ENCODE measurements at places on chromosomes 4 and X. TPM values are rescaled to one million over a fixed set of nuclear protein-coding genes. Genes with fewer than 3 reads are reported as not detected.

The MAGEA8 gene
- not detected for total RNA-seq

The NLRP2B gene
- total RNA-seq, result 0.66 TPM

The TBC1D8B gene
- 5.3 TPM for total RNA-seq

The CLCN4 gene
- total RNA-seq, result 2.9 TPM

The USP17L10 gene
- total RNA-seq, result not detected

The TMEM47 gene
- total RNA-seq, result 47.9 TPM

The ARMCX1 gene
- total RNA-seq, result 28.5 TPM

The GYPE gene
- total RNA-seq, result 0.29 TPM

The HHIP gene
- 1.0 TPM for total RNA-seq

The MAGEA1 gene
- total RNA-seq, result not detected

The P2RY10 gene
- total RNA-seq, result 0.98 TPM

The MTNR1A gene
- not detected for total RNA-seq

The DOK7 gene
- 1.3 TPM for total RNA-seq

The LIMCH1 gene
- total RNA-seq, result 71.8 TPM

The PDCL2 gene
- not detected for total RNA-seq

The PAGE4 gene
- total RNA-seq, result not detected

DNA sequence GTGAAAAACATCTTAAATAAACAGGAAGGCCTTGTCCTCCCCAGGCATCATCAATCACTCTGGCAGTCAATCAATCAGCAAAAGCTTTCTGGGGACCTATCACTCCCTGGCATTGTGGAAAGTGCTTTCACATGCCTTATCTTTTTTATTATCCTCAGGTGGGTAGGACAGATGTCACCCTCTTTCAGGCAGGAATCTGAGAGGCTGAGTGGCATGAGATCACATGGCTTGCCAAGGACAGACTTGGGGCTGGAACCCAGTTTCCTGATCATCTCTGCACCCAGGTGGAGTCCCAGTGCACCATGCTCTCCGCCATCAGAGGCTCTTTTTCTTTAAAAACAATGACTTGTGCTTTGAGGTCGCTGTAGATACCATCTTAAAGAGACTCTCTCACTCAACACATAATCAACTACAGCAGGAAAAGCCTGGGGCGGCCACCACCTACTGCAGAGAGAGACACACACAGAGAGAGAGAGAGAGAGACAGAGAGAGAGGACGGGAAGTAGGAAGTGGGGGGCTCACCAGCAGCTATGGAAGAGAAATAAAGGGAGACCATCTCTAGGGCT lies 282.7 kb downstream of the PTTG2 start:
- DNase-seq, result no peak

DNA sequence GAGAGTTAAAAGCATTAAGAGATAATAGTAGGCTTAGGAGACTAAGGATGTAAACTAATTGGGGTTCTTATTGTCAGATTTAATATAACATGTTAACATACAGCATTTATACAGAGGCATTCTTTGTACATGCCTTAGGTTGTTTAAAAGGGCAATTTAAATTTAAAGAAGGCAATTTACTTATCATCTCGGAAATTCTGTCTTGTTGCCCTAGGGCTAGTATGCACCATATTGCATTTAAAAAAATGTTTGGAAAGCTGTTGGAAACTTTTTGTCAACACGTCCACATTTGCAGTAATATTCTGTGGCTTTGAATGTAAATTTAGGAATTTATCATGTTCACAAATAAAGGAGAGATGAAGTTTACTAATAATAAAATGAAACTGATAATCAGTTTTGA lies 25.5 kb downstream of the GALNT7 start:
- no peak for DNase-seq

GRCh38 chr4:148216866-148217814 lies 225.1 kb downstream of the NR3C2 start:
- DNase-seq, result no peak

- DNase-seq, result no peak
Measured at GRCh38 chrX:11929476-11929875, 171.4 kb downstream of the MSL3 start.

DNA sequence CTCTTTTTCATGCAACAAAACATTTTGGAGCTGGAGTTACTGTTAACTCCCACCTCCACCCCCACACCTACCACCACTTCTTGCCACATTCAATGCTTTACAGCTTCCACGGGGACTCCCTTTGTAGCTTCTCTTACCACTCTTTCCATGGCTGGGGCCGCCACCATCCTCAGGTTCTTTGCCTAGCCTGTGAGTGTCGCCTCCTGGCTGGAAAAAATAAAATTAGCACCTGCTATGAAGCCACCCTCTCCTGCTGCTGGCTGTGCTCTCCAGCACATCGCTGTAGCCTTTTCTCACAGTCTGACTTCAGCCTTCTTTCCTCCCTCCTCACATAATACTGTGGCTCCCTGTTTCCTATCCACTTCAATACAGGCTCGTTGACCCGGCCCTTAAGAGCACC lies 114.4 kb downstream of the FRAS1 start:
- no peak for DNase-seq

DNA sequence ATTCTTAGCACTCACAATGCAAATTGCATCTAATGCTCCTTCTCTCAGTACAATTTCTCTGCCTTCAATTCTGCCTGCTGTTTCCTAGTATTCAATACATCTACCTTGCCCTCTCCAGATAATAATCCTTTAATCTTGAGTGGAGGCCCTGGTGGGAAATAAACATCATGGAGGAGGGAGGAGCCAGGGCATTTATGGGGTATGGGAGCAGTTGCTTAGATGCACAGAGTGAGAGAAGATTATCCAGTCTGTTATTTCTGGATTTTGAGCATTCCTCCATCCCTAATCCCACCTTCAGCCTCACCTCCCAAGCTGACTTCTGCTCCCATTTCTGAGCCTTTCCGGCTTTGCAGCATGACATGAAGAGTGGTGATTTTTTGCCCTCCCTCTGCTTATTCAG lies 127.9 kb upstream of the PPP3CA start:
- DNase-seq, result no peak

GRCh38 chr4:155559915-155560314 lies 106.7 kb upstream of the GUCY1A1 start:
- no peak for DNase-seq

DNA sequence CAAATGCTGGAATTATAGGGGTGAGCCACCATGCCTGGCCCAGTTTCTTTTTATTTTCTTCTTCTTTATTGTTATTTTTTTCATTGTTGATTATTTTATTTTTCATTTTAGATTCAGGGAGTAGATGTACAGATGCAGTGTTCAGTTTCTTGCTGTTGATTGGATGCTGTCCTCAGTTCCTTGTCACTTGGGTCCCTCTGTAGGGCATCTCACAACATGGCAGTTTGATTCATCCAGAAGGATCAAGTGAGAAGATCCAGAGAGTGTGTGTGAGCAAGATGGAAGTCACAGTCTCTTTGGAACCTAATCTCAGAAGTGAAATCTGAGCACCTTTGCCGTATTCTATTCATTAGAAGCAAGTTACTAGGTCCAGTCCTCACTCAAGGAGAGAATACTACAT lies 20.9 kb downstream of the HMGB3 start:
- DNase-seq, result no peak

DNA sequence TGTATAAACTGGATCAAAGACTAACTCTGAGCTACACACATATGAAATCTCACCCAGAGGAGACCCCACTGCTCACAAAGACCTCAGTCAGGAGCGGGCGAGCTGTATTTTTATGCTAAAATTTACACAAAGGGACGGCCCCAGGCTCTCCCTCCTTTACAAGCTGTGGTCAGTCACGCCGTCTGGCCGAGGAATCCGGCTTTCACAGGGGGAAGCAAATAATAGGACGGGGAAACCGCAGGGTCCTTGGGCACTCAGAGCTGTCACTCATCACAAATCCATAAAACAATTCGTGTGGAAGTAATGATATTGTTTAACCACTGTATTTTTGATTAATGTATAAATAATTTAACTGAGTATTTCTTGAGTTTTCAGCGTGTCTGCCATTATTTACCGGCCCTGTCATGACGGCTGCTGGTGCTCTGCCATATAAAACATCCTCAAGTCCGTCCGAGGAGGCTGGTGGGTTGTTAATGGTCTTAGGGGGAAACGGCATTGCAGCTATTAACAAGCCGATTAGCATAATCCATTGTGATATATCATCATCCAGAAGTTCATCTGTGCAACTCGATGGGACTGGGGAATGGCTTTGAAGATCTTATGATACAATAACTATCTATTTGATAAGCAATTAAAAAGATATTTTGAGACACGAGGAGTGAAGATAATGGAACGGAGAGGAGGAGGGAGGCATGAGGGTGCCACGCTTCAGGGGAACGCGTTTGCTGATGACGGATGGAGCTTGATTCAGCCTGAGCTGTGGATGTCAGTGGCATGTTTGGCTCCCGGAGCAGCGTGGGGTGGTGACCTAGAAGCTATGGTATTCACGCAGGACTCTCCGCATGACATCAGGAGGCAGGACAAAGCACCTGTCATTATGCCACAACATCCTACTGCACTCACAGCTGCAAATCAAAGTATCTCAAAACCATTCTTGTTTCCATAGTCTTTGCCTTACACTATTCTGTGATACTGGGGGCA lies 150.9 kb downstream of the SHOX start:
- DNase-seq, result no peak

GRCh38 chr4:123640271-123640670 lies 243.7 kb downstream of the SPRY1 start:
- no peak for DNase-seq

DNA sequence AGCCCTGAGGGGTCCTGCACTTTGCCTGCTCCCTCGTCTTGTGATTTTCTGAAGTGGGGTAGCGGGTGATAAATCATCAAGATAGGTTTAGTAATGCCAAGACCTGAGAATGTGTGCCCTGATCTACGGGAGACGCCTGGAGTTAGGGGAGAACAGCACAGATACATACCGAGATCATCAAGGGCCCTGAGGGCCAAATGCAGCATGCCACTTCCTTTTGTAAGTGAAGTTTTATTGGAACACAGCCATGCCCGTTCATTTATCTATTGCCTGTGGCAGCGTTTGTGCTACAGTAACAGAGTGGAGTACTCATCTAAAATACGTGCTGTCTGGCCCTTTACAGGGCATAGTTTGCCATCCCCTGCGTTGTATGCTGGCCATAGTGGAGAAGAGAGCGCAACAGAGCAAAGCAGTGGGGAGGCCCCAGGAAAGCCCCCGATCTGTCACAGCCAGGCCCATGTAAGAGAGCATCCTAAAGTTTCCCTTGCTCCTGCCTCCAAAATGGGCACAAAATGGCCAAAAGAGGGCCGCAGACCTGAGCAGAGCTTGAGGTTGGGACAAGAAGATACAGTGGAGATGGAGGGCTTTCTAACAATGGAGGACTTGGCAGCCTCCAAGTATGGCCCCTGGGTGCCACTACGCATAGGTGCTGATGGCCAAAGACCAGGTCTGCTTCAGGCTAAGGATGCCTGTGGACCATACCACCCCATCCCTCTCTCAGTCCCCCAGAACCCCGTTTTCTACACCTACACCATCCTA lies 167.0 kb downstream of the SMIM20 start:
- no peak for DNase-seq

- no peak for DNase-seq
Measured at GRCh38 chr4:84849051-84849640, 117.3 kb downstream of the WDFY3 start.

DNA sequence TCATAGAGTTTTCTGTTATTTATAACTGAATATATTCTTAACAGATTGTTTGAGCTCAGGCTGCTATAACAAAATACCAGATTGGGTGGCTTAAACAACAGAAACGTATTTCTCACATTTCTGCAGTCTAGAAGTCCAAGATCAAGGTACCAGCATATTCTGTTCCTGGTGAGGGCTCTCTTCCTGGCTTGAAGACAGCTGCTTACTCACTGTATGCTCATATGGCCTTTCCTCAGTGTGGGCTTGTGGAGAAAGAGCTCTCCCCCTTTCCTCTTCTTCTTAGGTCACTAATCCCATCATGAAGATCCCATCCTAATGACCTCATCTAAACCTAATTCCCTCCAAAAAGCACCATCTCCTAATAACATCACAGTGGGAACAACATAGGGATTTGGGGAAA lies 117.8 kb downstream of the RASGEF1B start:
- DNase-seq, result no peak

GRCh38 chr4:112940336-112940735 lies 109.1 kb upstream of the ANK2 start:
- no peak for DNase-seq

DNA sequence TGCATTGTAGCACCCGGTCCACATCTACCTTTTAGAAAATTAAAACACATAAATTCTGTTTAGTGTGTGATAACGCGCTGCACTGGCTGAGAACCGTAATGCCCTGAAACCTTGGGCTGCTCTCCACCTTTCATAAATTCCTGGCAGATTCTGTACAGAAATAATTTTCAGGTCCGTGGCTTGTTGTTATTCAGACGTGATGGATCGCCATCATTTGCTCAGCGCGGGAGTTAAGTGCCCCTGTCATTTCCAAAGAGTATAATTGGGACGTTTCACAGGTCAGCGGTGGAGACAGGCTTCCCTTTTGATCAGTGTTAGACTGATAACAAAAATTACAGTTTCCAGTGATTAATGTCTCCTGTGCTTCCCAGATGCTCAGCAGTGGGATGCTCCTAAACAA lies 16.5 kb downstream of the UVSSA start:
- no peak for DNase-seq

- DNase-seq, result no peak
Measured at GRCh38 chr4:124181039-124181438, 531.5 kb downstream of the ANKRD50 start.

DNA sequence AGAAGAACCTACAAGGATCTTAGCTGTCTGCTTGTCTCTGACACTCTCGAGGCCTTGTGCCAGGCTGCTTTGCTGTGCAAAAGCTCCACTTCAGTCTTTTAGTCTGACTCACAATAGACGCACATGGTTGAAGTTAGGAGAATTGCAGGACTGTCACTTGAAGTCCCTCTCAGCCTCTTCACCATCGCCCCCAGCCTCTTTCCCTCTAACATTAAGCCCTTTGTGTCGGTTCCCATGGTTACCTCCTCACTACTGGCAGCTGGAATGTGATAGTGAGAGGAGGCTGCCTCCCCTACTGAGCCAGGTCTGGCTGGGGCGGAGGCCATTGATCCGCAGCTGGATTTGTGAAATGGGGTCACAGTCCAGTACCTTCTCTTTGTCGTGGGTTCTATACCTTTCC lies 201.8 kb downstream of the SOWAHB start:
- DNase-seq, result no peak

GRCh38 chr4:98232202-98232601 lies 29.0 kb upstream of the RAP1GDS1 start:
- no peak for DNase-seq

Data from breast epithelium (tissue), 4 donors.